ENCODE measurements at places on chromosomes 5 and 9.
A peak's percentile ranks its signal among the peaks of the same experiment; 100 is the strongest.

- no peak for DNase-seq
Observed at GRCh38 chr9:35396560-35397215, 93.2 kb upstream of the RUSC2 start.

- DNase-seq = no peak
Observed at GRCh38 chr5:181189363-181189961, 15.5 kb downstream of the TRIM7 start.

DNA sequence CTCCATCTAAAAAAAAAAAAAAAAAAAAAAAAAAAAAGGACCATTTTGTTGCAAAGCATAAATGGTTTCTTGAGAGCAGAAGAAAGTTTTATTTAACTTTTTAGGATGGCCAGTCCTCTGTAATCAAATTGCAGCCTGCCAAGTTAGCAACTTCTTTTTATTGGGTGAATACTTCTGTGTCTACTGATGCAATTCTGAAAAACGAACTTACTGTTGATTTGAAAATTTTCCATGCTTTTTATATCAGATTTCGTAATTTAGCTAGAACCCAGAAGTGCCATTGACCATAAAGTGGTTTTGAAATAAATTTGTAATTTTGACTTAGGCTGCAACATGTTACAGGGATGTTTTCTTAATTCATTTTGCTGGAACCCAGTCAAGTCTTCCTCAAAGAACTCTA lies 269.1 kb upstream of the ACTBL2 start:
- no peak for DNase-seq

- no peak for DNase-seq
Observed at GRCh38 chr5:38715696-38716095, 130.1 kb upstream of the OSMR start.

- no peak for DNase-seq
Observed at GRCh38 chr9:2966565-2967300, 122.8 kb upstream of the PUM3 start.

GRCh38 chr5:133427121-133427777 lies 185.1 kb downstream of the FSTL4 start:
- DNase-seq = no peak

- DNase-seq = no peak
Observed at GRCh38 chr5:20353499-20353898, 365.5 kb upstream of the CDH18 start.

GRCh38 chr5:73945505-73945904 lies 319.5 kb downstream of the ARHGEF28 start:
- DNase-seq = no peak

GRCh38 chr5:28281351-28281750 lies 1243.0 kb upstream of the CDH9 start:
- DNase-seq = no peak

DNA sequence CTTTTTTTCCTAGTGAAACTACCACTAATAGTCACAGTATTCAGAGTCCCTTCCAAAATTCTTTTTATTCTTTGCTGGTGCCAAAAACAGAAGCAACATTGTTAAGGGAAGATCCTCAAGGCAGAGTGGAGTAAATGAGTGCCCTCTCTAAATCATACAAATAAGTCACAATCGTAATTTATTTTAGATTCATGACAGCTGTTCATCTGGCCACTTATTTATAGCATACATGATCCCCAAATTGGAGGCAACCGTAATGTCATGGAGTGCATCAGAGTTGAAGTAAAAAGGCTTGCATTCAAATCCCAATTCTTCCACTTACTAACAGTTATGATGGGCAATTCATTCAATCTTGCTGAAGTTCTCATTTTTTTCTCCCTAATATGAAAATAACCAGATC lies 33.4 kb downstream of the POLK start:
- no peak for DNase-seq

DNA sequence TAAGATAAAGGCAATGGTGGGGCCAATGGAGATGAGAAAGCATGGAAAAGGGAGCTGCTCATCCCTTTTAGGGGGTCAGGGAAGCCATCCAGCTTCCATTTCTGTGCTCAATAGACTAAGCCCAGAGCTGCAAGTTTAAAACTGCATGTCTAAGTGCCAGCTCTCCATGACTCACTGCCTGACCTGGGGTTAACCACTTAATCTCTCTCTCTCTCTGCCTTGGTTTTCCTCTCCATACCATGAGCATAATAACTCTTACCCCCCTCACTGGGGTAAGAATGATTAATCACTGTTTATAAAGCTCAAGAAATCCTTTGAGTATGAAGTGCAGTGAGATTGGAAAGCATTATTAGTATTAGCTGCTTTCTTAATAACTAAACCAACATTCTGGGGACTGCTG lies 1382.4 kb upstream of the WWC1 start:
- DNase-seq = no peak

DNA sequence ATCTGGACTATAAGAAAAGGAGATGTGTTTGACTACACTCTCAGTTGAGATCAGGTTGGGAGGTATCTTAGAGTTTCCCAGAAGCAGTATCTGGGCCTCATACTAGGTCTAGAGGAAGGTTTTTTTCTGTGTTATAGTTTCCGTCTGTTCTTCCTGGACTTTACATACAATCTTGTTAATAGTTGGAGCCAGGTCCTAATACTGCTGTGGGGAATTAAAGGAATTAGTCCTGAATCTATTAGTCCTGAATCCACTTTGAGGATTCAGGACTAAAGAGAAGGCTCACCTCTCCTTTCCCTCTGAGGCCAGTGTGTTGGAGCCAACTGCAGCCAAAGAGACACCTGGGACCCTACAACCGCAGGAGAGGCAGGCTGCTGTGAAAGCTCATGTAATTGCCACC lies 445.7 kb upstream of the CLINT1 start:
- no peak for DNase-seq

DNA sequence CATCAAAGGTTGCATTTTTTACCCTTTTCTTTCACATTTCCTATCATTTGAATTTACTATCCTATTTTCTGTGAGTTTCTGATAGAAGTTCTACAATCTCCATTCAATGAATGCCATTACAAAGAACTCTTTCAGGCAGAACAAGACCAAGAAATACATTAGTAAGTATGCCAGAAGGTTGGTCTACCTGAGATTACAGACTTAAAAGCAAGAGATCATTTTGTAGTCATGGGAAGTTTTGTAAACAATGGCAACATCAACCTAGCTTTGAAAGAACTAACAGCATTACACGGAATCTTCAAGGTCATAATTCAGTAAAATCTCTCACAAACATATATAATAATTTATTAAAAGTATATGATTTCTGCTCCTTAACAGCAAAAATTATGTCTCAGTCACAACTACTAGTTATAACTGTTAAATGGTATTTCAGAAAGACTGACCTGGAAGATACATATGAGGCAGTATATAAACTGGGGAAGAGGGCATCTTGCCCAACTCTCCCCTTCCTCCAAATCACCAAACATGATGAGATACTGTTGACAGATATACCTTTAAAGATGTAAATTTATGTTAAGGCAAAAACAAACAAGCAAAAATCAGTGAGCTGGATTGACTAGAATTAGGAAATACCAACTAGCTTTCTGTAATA lies 23.3 kb downstream of the TMEM161B start:
- DNase-seq = no peak

DNA sequence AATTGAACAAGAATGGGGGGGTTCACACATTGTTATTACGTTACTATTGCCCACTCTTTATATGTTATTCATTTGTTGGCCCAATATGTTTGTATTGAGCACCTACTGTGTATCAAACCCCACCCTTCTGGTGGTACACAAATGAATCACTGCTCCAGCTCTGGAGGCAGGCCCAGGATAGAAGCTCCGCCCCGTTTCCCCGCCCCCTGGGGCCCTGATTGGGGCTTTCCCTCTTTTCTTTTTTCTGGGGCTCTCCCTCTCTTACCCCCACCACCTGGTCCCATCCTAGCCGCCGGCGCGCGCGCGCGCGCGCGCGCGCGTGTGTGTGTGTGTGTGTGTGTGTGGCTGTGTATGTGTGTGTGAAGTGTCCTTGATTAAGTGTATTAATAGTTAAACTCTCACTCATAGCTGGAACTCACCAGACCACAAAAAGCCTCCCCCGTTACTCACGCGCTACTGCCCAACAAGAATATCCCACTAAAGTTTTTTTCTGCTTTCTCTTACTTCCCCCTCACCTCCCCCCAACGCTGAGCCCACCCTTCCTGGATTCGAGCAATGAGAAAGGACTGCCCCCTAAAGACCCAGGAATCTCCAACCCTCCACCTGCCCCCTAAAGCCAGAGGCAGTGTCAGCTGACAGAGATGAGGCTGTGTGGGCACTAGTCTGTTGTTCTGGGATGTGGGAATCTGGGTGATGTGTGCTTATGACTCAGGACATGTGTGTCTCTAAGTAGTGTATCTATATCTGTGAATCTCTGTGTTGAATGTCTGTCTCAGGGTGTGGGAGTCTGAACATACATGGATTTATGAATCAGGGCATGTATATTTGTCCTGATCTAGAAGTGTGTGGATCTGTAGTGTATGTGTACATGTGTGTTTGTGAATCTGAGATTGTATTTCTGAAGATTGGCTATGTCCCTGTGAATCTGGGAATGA lies 4.0 kb downstream of the CXXC5 start:
- DNase-seq = peak; percentile 92

- no peak for DNase-seq
Observed at GRCh38 chr5:179256328-179257175, 88.7 kb downstream of the ADAMTS2 start.

GRCh38 chr5:142810081-142810480 lies 39.9 kb downstream of the ARHGAP26 start:
- DNase-seq = no peak

- no peak for DNase-seq
Observed at GRCh38 chr5:52502460-52502999, 285.2 kb upstream of the ITGA1 start.

DNA sequence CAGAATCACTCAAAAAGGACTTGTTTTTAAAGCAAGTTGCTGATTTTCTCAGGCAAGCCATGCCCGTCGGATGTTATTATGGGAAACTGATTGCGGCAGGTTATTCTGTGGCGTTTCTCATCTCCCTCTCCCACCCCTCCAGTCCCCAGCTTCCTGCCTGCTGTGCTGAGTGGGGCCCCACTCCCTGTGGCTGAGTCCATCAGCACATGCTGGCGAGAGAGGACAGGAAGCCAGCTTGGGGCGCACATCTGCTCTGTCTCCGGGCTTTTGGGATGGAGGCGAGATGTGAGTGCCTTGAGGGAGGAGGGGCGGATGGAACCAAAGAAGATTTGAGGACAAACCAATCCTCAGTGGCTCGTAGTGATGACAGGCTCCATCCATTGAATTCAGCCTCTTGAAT lies 108.0 kb downstream of the DAPK1 start:
- no peak for DNase-seq

DNA sequence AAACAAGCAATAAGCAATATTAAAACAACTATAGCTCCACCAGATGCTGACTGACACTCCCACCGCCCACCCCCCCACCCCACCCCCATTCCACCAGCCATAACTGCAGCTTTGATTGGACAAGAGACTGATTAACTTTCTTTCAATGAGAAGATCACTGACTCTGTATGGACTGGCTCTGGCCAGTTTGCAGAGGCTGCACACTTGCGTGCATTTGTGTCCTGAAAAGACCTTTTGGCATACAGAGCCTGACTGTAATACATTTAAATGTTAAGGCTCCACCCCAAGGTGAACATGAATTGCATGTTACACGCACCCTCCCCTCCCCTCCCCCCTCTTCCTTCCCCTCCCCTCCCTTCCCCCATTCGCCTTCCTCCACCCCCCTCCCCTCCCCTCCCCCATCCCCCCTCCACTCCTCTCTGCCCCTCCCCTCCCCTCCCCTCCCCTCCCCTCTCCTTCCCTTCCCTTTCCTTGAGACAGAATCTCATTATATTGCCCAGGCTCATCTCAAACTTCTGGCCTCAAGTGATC lies 31.1 kb downstream of the FGD3 start:
- DNase-seq = no peak

- no peak for DNase-seq
Observed at GRCh38 chr5:142901476-142902185, 131.5 kb downstream of the ARHGAP26 start.

DNA sequence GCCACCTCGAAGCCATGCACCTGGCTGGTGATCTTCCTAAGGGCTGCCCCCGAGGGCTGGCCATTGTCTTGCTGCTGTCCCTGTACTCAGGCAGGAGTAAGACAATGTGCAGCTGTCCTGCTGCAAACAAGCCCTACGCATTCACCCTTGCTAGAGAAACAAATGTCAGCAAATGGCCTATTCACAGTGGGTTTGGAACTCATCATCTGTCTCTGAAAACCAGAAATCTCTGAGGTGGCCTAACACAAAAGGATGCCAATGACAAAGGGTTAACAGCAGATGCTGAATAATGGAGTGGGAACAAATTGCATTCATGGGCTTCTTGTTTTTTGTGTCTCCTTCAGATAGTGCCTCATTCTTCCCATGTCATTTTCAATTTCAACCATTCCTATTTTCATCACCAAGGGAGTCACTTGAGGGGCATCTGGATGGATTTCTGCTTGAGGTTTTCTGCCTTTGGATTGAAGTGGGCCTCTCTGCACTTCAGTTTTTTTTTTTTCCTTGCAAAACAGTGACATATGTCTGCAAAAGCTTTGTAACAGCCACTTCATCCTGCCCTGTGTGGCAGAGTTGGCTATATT lies 261.6 kb upstream of the VLDLR start:
- no peak for DNase-seq

GRCh38 chr5:132458226-132458560 lies 32.4 kb downstream of the IRF1 start:
- no peak for DNase-seq

DNA sequence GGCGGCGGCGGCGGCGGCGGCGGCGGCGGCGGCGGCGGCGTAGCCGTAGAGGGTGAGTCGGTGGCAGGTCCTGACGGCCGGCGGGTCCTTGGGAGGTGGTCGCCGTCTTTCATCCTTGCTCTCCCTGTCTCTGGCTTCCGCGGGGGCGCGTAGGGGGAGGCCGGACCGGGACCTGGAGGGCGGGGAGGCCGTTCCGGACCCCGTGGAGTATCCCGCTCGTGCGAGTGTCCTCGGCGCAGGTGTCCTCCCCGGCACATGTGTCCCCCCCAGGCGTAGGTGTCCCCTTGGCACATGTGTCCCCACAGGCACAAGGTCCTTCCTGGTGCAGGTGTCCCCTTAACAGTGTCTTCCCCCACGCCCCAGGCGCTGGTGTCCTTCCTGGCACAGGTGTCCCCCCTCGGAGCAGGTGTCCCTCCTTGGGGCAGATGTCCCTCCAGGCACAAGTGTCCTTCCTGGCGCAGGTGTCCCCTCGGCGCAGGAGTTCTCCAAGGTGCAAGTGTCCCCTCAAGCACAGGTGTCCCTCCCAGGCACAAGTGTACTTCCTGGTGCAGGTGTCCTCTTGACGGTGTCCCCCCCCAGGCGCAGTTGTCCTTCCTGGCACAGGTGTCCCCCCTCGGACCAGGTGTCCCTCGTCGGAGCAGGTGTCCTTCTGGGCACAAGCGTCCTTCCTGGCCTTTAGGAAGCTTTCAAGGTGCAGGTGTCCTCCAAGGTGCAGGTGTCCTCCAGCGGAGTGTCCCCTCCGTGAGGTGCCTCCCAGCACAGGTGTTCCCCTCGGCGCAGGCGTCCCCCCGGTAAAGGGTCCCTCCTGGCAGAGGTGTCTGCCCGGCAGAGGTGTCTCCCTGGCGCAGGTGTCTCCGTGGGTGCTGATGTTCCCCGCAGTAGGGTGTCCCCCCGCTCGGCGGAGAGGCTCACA lies 519 bp downstream of the EXOC3 start:
- no peak for DNase-seq

GRCh38 chr5:13278148-13278547 lies 666.3 kb downstream of the DNAH5 start:
- no peak for DNase-seq
